ENCODE measurements at places on chromosomes 11 and 22.

DNA sequence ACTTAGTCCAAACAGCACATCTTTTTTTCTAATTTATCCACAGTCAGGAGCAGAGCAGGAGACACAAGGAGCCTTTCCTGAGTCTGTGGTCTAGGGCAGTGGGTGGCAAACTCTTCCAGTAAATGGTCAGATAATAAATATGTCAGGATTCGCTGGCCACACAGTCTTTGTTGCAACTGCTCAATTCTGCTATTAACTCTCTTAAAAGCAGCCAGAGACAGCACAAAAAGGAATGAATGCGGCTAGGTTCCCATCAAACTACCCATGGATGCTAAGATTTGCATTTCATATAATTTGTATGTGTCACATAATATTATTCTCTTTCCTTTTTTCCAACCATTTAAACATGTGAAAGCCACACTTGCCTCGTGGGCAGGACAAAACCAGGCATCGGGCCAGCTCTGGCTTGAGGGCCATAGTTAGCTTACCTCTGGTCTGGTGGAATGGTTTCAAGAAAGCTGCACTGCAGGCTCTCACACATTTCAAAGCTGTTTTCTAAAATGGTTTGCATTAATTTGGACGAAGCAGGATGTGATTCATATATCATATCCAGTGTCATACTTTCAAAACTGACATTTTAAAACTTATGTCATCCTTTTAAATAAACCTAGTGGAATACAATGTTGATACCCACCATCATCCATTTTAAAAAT, 64.7 kb upstream of the CD5 start:
- DNase-seq = no peak

- DNase-seq = peak; percentile 79
Measured at GRCh38 chr22:17787716-17788330, 13.6 kb upstream of the BID start.

DNA sequence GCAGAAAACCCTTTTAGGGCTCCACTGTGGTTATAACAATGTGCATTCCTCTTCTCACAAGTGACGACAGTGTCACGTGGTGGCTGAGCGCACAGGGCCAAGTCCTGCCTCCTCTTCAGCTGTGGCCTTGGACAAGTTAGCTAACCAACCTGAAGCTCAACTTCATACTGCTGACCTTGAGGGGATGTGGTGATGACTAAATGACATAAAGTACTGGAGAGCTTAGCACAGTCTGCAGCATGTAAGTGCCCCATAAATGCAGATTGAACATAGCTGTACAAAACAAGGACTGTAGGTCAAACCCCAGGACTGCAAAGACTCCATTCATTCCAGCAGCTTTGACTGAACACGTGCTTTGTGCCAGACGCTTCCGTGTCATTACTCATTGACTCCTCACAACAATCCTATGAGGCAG, 20.1 kb upstream of the MRGPRX2 start:
- DNase-seq = no peak

- no peak for DNase-seq
Measured at GRCh38 chr22:29144786-29145160, 60.9 kb upstream of the EMID1 start.

DNA sequence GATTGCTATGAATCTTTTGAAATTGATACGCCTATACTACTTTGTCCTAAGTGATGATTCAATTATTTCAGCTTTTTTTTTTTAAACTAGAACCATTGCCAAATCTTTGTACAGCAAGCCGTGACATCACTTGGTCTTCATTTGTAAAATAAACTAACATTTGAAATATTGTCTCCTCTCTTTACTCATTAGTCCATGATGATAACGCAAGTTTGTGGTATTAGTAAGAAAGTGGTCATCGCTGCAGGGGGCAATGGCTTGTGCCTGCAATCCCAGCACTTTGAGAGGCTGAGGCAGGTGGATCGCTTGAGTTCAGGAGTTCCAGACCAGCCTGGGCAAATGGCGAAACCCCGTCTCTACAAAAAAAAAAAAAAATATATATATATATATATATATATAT, 12.9 kb upstream of the ARHGAP42 start:
- no peak for DNase-seq

DNA sequence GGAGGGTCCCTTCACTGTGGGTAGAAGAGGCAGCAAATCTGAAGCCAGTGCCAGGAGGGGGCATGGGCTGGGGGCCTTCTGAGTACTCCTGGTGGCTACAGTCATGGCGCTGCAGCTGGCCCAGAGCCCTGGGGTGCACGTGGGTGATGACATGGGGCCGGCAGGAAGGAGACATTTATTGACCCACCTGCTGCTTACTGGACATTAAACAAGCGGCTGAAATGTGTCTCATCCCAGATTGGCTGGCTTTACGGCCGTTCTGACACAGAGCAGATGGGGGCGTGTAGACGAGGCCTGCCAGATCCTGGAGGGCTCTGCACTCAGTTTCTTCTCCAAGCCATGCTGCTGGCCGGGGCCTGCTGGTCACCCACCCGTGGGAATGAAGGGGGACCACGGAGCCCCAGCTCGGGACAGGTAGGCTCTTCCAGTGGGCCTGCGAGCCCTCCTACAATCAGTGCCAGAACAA, 906.9 kb downstream of the BRD1 start:
- DNase-seq = no peak

GRCh38 chr11:75760710-75761493, 7.7 kb upstream of the DGAT2 start:
- no peak for DNase-seq

GRCh38 chr22:36816339-36816635, 548 bp downstream of the PVALB start:
- DNase-seq = no peak

- no peak for DNase-seq
Measured at GRCh38 chr11:113881856-113882255, 6.5 kb upstream of the USP28 start.

GRCh38 chr11:47998733-47999359, 18.5 kb downstream of the PTPRJ start:
- DNase-seq = no peak

DNA sequence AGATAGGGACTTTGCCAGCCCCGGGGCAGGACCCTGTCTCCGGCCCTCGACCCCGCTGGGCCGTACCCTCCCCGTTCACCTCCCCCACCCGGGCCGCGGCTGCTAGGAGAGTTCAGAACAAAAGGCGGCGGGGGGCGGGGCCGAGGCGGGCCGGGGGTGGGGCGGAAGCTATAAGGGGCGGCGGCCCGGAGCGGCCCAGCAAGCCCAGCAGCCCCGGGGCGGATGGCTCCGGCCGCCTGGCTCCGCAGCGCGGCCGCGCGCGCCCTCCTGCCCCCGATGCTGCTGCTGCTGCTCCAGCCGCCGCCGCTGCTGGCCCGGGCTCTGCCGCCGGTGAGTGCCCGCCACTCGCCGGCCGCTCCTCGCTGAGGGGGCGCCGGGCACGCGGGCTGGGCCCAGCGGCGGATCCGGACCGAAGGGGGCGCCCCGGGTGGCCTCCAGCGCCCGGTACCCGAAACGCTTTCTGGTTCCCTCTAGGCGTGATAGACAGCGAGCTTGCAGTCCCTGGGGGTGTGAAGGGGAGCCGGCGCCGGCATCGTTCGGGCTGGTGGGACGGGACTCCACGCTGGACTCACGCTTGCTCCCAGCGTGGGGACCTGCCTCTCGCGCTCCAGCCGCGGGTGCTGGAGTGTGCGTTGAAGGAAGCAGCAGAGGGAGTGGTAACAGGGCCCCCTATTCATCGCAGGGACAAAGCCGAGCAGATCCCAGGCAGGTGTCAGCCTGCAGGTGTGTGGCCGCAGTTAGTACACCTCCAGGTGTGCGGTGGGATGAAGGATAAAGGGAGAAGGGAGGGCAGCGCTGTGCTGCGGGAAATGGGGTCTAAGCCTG, at the start of gene MMP11:
Gene MMP11 (plus strand): TSS at position 201 of the 825 bp plus-strand sequence. CDS start 22 bp downstream, at position 223.
- no peak for DNase-seq

- DNase-seq = no peak
Measured at GRCh38 chr11:92222701-92223100, 1.9 kb upstream of the FAT3 start.

DNA sequence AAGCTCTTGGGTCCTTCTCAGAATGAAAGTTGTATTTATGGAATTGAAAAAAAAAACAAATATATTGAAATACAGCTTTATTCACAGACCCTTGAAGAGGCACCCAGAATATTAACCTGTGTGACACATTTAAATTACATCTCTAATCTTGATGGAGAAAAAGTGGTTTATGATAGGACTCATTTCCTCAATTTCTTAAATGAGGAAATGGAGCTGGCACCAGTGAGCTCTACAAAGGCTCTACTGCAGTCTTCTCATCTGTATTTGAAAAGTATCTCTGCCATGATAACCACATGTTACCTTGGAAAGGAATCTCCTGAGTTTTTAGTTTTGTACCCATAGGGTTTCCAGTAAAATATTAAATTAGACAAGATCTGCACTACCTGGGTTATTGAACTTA, 186.5 kb downstream of the HIPK3 start:
- no peak for DNase-seq

- no peak for DNase-seq
Measured at GRCh38 chr11:131146827-131147490, 223.5 kb upstream of the NTM start.

- DNase-seq = no peak
Measured at GRCh38 chr11:3120071-3120792, 44.9 kb downstream of the OSBPL5 start.

- no peak for DNase-seq
Measured at GRCh38 chr22:36299911-36300310, 47.0 kb downstream of the APOL1 start.

GRCh38 chr11:45058647-45058950, 87.8 kb upstream of the PRDM11 start:
- no peak for DNase-seq

GRCh38 chr11:120912504-120912903, 111.4 kb upstream of the TBCEL start:
- peak; percentile 34 for DNase-seq

DNA sequence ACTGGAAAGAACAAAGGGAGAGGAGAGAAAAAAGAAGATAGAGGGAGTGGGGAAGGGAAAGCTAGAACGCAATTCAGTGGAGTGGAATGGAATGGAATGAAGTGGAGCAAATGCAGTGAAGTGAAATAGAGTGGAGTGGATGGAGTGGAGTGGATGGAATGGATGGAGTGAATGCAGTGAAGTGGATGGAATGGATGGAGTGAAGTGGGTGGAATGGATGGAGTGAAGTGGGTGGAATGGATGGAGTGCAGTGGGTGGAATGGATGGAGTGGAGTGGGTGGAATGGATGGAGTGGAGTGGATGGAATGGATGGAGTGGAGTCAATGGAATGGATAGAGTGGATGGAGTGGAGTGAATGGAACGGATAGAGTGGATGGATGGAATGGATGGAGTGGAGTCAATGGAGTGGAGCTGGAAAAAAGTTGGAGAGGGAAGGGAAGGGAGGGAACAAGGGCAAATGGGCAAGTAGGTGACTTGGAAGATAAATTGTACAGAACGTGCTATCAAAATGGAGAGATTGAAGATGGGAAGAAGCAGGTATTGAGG, 13.9 kb downstream of the IFITM10 start:
- no peak for DNase-seq

GRCh38 chr11:133942577-133942976, 14.2 kb downstream of the IGSF9B start:
- no peak for DNase-seq

- no peak for DNase-seq
Measured at GRCh38 chr22:49400136-49400940, 427.3 kb downstream of the BRD1 start.

GRCh38 chr11:124946735-124947141, 7.3 kb upstream of the CCDC15 start:
- no peak for DNase-seq

GRCh38 chr11:73325036-73325981, 17.2 kb downstream of the ARHGEF17 start:
- DNase-seq = no peak

GRCh38 chr11:120441592-120441991, 70.0 kb upstream of the GRIK4 start:
- DNase-seq = no peak

GRCh38 chr11:34037016-34037415, 14.5 kb upstream of the CAPRIN1 start:
- DNase-seq = no peak

- no peak for DNase-seq
Measured at GRCh38 chr11:24384240-24384639, 112.6 kb upstream of the LUZP2 start.

- DNase-seq = no peak
Measured at GRCh38 chr22:41474872-41475451, 6.0 kb downstream of the ACO2 start.

GRCh38 chr11:70095541-70096252, 17.6 kb downstream of the ANO1 start:
- DNase-seq = no peak

- DNase-seq = no peak
Measured at GRCh38 chr22:39259666-39260065, 14.9 kb upstream of the PDGFB start.

DNA sequence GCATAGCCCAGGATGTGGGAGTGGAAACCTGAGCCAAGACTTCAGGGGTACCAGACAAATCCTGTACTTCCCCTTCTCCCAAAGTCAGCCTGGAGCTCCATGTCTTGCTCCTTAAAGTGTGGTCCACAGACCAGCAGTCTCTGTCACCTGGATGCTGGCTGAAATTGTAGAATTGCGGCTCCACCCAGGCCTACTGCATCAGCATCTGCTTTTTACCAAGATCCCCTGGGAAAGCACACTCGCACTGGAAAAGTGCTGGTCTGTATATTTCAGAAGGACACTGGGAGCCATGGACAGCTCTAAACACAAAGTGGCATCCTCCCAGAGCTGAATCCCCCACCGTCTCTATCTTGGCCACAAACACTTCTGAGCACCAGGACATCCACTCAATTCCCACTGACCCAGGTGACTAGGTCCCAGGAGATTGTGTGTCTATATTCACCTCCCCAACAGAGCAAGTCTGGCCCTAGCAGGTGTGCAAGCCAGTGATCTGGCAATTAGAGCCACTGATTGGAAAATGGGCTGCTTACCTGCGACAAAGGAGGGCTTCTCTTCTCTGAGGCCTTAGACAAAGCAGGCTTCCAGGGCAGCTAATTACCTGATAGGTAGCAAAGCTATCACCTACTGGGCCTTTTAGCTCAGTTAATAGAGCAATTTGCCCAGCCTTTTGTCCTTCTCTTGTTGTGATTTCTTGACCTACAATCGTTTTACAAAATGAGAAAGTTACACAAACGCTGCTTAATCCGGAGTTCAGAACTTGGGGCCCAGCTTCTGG, 443.3 kb downstream of the MN1 start:
- DNase-seq = no peak

GRCh38 chr11:44235765-44236201, 74.2 kb downstream of the ALX4 start:
- DNase-seq = no peak

DNA sequence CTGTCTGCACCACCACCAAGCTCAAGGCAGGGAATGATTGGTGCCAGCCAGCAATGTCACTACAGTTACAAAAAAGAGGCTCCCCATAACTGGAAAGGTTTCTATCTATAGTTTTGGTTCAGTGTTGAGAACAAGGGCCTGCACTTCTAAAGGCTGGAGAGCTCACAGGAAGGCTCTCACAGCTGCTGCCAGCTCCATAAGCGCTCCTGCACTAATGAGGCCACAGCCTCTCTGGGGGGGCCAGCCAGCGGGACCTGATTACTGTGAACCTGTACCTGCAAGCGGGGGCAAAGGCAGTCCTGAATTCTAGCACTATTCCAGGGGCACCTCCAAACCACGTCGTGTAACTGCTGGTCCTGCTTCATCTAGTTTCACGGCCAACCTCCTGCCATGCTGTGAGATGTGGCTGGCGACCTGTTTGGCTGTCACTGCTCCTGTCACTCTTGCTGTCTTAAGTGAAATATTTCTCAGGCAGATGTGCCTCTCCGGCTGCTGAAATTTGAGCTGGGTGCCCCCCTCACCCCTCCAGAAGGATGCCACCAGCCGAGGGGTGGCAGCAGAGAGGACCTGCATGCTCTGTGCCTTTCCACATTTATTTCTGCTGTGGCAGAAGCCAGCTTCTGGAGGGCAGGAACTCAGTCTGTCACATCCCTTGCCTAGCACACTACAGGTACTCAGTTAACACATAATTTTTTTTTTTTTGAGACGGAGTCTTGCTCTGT, 53.3 kb upstream of the ARFGAP3 start:
- no peak for DNase-seq

All from GF-D8 (cell line).